Midbrain (tissue), 1 donor: ENCODE measurements at places on chromosomes 7 and 10.

DNA sequence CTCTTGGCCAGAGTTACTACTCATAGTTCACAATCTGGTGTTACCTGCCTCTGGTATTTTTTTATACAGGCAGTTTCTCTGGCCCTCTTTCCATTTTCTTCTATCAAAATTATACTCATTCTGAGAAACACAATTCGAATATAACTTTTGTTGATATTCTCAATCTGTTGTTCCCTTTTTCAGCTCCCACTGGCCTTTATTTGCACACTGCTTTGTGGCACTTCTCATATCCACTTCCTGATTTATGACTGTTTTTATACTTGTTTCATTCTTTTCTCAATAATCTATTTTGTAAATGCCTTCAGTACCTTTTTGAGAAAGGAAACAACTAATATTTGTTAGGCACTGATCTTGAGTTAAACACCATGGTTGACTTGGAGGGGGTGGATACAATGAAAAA is 93.8 kb upstream of the HDAC9 start:
- DNase-seq: no peak

GRCh38 chr10:121104476-121105111 is 253.4 kb downstream of the WDR11 start:
- DNase-seq: no peak

DNA sequence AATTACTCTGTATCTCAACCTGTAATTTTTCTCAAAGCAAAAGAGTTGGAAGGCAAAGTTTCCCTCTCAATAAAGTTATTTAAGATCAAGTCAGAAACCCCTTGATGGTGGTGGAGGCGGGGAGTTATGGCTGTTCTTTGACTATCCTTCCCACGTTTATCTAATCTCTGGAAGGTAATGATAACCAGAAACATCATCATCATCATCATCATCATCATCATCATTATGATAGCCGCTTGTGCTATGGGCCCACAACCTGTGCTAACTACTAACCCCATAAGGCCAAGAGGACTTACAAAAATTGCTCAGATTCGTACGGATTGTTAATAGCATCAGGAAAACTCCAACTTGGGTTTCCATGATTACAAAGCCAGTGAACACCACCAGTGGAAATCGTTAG is 502.3 kb downstream of the SH2D4B start:
- no peak for DNase-seq

DNA sequence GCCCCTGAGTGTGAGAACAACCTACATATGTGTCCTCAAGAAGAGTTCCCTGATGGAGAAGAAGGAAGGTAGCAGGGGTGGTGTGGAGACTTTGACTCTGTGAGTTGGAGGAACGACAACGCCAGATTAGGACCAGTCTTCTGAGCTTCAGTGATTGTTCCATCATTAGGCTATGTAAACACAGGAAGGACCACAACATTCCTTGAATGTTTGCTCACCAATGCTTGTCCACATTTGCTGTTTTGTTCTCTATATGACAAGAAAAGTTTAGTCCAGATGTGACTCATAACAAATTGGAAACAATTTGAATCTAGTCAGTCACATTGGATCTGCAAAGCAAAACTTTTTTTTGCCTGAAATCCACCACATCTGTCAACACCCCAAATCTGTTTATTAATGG is 62.7 kb downstream of the ENTPD1 start:
- DNase-seq: no peak

- DNase-seq: no peak
Measured at GRCh38 chr7:8211725-8212096, 50.3 kb downstream of the ICA1 start.

DNA sequence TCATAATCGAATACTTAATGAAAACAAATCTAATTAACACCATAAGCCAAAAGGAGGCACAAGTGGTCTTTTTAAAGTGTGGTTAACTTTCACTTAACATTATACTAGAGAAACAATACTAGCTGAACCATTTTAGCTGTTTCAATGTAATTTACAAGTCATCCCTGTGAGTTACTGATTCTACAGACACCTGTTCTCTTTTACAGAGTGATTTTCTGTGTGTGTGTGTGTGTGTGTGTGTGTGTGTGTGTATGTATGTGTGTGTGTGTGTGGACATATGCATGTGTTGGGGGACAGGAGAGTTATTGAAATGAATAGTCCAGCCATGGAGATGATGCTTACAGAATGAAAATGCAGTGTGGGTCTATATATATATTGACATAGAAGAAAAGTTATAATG is 200.2 kb downstream of the DNAJC1 start:
- DNase-seq: no peak

DNA sequence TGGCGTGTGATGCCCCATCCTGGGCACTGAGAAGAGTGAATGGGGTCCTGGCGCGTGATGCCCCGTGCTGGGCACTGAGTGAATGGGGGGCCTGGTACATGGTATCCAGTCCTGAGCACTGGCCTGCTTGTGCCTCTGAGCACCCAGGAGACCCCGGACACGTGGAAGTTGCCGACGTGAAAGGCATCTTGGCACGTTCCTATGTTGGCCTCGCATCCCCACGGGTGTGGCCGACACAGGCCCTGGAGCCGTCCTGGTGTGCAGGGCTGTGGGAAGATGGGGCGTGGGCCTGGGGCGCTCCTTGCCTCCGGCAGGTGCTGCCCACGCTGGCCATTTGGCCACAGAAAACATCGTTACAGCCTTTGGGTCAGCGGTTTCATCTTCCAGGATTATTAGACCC is 35.5 kb downstream of the CFAP46 start:
- DNase-seq: no peak

GRCh38 chr7:26166684-26167266 is 14.8 kb downstream of the NFE2L3 start:
- DNase-seq: no peak

- no peak for DNase-seq
Measured at GRCh38 chr7:90251304-90251635, 6.3 kb downstream of the CFAP69 start.

DNA sequence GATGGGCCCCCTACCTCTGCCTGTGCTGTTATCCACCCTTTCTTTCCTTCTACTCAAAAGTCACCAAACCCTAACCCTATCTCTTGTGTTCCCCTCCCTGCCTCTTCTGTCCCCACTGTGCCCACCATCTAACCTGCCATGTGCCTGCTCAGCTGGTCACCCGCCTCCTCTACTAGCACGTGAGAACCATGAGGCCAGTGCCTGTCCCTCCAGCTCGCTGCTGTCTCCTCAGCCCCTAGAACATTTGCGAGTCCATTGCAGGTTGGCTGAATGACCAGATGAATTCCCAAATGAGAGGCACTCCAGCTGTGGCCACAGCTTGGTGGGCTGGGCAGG is 129.0 kb downstream of the ARHGAP22 start:
- no peak for DNase-seq

GRCh38 chr7:140003913-140004382 is 58.8 kb downstream of the PARP12 start:
- DNase-seq: peak; percentile 15

DNA sequence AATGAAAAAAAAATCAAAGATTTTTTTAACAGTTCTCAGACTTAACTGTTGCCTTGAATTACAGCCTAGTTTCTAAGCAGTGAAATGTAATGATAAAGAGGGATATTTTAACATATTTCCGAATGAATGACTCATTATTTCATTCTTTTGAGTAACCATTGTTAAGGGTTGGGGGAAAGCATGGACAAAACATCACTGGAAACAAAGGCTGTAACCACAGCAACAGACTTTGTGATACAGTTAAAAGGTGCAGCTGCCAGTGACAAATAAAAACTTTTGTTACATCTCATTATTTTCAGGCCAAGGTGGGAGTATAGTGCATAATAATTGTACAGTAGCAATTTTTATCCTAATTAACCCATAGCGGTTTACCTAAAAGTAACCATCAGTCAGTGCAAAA is 172.6 kb downstream of the LRRTM3 start:
- no peak for DNase-seq

GRCh38 chr10:43353495-43354329 is 17.7 kb upstream of the FXYD4 start:
- DNase-seq: no peak

- DNase-seq: no peak
Measured at GRCh38 chr10:109899356-109900331, 23.7 kb downstream of the XPNPEP1 start.

- DNase-seq: no peak
Measured at GRCh38 chr7:45178241-45179225, 20.9 kb downstream of the RAMP3 start.

DNA sequence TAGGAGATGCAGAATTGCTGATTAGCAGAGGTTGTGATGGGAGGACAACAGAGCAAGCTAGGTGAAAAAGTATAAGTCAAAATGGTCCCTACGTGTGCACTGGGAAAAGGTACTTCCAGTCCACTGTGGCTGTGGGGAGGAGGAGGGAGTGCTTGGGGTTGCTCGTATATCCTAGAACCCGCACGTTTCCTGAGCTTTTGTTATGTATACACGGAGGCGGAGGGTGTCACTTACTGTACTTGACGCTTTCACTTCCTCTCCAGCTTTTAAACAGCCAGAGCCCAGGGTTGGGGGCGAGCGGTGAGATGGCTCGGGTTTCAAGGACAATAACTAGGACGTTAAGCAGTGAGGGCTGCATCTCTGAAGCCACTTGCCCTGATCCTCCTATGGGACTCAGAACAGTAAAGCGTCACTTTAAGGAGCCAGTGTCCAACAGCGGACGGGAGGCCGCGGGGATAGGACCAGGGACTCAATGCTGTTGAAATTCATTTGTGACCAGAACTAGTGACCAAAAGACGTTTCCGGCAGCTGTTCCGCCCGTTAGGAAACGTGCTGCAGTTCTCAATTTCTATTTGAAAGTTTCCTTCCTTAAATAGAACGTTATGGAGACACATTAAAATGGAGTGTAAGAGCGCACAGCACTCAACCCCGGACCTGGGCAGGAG is 985 bp upstream of the ETV1 start:
- peak; percentile 63 for DNase-seq

DNA sequence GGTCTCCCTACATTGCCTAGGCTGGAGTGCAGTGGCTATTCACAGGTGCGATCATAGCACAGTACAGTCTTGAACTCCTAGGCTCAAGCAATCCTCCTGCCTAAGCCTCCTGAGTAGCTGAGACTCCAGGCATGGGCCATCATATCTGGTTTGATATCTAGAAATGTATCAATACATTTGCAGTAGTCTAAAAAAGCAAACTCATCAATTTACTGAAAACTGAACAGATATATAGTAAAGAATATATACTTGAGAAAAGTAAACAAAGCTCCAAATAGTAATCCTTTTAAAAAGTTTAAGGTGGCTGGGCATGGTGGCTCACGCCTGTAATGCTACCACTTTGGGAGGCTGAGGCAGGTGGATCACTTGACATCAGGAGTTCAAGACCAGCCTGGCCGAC is 57.1 kb upstream of the KMT2C start:
- DNase-seq: no peak

DNA sequence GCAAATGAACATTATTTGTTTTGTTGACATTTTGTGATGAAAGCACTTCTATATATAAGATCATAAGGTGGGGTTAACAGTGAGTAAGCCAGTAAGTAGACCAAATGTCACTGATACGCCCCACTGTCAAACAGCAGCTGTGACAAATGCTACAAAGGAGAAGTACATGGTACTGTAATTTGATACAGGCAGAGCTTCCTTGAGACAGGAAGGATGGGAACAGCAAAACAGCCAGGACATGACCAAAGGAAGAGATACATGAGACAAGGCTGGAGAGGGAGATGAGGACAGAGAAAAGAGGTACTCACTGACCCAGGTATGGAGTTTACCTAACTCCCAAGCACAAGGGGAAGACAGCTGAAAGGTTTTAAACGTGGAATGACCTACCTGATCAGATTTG is 127.0 kb downstream of the SRPK2 start:
- DNase-seq: no peak

DNA sequence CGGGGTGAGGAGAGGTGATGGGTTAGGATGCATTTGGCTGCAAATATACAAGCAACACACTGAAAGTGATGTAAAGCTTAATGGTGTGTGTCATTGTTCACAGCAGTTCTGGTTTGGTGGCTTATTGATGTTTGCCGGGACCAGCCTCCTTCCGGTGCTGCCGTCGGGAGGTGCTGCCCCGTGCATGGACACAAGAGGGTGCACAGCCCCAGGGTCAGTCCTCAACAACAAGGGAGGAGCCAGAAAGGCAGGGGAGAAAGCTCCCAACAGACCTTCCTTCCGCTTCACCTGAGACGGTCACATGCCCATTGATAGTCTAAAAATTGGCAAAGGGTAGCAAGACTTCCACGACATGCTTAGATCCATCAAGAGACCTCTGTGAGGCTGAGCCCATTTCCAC is 9.5 kb downstream of the RNF32 start:
- no peak for DNase-seq

DNA sequence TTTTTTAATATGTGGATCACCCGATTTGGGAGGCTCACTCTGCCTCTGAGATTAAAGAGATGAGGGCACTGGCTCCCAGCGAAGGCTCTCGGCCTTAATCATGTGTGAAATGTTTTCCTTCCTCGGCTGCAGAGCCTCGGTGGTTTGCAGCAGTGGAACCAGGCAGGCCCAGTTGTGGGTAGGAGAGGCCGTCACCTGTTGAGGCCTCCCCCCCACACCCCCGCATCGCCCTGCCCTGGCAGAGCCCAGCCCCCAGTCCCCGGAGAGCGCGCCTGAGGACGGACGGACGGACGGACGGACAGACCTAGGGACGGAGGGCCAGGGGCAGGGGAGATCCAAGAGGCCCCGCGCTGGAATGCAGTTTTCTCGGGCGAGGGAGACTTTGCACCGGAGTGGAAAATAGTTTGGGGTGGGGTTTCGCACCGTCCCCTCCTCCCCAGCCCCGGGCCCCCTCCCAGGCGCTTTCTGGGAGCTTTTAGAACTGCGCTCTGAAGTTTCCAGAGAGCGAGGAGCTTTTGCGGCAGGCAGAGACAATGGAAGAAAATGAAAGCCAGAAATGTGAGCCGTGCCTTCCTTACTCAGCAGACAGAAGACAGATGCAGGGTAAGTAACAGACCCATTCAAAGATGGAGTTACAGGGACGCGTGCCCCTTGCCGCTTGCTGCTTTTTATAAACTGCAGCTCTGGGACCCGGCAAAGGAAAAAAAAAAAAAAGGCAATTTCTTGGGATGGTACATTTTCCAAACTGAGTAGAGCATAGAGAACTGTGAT is at the start of gene KIAA1217:
KIAA1217 (plus strand) TSS at position 478 of the 771 bp plus-strand sequence; CDS start at position 534, 56 bp downstream.
- peak; percentile 32 for DNase-seq

DNA sequence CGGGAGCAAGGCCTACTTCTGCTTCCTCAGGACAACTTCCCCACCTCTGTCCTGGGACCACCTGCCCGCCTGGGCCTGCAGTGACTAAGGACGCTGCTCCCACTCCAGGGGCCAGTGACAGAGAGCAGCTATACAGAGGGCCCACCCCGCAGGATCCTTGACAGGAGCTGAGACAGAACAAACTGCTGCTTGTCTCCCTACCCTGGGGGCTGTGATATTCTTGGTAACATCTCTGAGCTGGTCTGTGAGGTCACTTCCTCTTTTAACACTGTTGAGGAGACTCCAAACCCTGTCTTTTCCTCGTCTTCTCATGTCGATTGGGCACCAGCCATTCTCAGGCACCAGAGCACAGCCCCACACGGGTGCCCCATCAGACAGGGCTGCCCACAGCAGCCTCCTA is 6.9 kb upstream of the MRPS24 start:
- DNase-seq: no peak
